HT-29 (cell line): ENCODE measurements at places on chromosomes 2 and 18.

GRCh38 chr2:227447606-227448005 lies 24.4 kb upstream of the AGFG1 start:
- DNase-seq = no peak

- no peak for DNase-seq
Measured at GRCh38 chr2:240921311-240921994, 15.3 kb downstream of the CROCC2 start.

DNA sequence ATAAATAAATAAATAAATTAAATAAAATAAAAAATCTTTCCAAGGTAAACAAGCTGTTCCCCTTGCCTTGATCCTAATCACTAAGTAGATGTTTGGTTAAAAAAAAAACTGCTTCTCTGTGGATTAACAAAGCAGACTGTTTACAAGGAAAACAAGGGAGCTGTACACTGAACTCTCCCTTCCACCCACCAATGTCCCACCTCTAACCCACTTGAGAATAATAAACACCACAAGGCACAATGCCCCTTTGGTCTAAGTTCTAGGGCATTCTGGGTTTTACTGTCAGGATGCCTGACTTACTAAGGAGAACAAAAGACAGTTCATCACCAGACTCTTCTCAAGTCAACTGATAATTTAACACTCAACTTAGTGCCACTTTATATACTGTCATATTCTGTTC lies 83.5 kb downstream of the NCKAP1 start:
- DNase-seq = no peak

DNA sequence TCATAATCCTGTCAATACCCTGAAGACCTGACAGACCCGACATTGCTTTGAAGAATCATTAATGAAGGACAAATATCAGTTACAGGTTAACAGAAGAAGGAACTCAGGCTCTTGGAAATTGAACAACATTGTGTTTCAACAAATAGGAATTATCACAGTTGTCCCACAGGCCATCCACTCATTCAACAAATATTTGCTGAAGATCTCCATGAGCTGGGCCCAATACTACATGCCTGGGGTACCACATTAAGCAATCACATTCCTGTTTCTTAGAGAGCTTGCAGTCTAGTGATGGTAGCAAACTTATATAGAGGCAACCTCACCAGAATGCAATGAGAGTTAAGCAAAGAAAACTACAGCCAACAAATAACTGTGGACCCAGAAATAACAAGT lies 671.6 kb upstream of the ACVR2A start:
- DNase-seq = no peak

DNA sequence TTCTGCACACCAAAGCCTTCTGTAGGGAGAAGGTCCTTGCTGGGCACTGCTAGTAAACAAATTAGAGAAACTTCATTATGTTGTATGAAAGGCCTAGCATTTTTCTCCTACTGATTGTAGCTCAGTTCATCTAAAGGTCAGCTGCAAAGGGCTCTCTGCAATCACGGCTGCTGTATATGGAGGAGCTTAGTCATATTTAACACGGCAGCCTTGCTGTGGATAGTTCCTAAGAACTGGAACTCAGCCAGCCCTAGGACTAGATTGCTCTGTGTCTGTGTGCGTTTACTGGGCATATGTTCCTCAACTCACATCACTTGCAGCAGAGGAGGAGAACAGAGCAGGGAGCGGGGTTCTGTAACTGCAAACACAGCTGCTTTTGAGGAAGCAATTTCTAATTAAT lies 1103.9 kb upstream of the KLHL29 start:
- DNase-seq = no peak

DNA sequence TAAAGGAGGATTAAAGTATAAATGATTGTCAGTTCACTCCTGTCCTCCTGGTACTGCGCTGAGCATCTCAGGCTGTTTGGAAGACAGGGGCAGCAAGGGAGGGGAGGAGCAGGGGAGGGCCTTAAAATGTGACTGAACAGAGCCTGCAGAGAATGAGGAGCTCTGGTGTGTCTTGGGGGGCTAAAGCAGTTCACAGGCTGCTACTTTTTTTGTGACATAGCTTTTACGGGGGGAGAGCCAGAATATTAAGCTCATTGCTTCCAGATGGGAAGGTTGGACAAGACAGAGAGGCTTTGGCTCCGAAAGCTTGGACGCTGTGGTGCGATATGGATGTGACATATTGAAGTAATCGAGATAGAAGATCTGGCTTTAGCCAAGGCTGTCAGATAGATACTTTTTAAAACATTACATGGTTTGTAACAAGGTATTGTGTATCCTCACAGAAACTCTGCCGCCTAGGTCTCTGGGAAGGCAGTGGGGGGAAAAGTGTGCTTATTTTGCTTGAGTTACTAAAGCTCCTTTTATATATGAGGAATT lies 40.5 kb downstream of the RDH14 start:
- DNase-seq = no peak

DNA sequence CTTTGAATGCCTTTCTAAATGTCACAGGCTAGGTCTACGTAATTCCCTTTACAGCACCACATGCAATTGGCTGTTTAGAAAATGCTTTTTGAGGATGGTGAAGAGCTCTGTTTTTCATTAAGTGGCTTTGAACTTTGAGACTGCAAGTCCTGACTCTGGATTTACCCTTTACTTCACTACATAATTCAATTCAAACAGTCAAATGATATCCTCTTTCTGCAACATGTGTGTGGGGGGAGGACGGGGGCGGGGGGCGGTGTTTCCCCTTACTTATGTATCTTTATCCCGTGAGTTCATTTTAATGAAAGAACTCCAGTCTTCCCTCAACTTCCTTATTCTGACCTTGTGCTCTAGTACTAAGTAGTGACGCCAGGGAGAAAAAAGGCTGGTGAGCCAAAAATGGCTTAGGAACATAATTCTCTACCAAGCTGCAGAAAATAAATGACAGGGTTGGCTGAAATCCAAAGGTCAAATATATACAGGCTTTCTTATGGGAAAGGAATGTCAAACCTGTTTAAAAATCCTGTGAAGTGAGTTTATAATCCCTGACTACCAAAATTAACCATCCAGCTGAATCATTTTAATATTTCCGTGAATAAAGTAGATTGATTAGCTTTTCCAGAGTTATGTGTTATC lies 119.6 kb downstream of the SLC8A1 start:
- peak; percentile 28 for DNase-seq
